ENCODE measurements at places on chromosomes 2 and 18.

DNA sequence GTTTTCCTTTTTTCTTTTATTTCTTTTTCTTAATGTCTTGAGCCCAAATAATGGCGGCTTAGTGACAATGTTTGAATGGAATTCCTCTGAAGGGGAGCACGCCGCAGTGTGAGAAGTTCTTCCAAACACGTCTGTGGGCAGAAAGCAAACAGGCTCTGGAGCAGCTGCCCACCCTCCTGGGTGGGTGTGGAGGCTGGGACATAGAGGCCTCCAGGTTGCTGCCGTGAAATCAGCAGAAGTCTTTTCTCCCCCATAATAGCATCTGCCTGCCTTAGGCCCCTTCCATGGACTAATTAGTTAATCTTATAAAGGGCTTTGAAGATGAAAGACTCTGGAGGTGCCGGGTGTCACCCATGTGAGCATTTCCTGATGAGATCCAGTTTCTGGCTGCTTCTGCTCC, 213.9 kb downstream of the SH3RF3 start:
- DNase-seq: no peak

- DNase-seq: no peak
These were observed 277.0 kb downstream of the CTNNA2 start for GRCh38 chr2:79789811-79790210.

GRCh38 chr18:49021076-49021432, 70.3 kb upstream of the SMAD7 start:
- no peak for DNase-seq

DNA sequence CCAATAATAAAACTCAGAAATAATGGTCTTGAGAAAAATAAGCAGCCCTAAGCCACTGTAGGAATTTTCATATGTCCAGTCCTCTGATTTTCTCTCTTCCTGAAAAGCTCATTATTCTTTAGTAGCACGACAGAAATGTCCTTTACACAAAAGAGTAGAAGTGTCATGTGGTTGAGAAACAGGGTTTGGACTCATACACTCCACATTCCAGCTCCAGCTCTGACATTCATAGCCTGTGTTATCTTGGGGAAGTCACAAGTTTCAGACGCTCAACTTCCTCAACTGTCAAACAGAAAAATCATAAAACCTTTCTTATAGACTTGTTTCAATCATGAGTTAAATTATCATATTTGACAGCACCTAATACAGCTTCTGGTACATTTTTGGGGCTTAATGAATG, 511.5 kb downstream of the TNS1 start:
- DNase-seq: no peak
